ENCODE measurements at places on chromosomes 2 and 18.

GRCh38 chr2:205902041-205902899 is 183.7 kb downstream of the INO80D start:
- no peak for DNase-seq

- DNase-seq: no peak
Observed at GRCh38 chr2:127448526-127448925, 30.3 kb downstream of the PROC start.

DNA sequence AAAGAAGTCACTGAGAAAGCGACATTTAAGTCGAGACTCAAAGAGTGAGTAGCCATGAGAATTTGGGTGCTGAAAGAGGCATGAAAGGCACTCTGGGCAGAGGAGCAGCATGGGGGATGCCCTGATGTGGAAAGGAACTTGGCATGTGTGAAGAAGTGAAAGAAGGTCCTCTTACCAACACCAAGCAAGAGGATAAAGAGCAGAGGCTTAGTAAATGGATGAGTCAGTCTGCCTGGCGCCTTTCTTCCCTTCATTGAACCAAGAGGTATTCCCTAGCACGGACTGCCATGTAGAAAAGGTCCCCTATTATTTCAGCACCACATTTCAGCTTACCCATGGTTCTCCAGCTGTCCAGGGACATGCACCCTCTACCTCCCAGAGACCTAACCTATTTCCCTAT is 221.1 kb upstream of the NRP2 start:
- DNase-seq: no peak

DNA sequence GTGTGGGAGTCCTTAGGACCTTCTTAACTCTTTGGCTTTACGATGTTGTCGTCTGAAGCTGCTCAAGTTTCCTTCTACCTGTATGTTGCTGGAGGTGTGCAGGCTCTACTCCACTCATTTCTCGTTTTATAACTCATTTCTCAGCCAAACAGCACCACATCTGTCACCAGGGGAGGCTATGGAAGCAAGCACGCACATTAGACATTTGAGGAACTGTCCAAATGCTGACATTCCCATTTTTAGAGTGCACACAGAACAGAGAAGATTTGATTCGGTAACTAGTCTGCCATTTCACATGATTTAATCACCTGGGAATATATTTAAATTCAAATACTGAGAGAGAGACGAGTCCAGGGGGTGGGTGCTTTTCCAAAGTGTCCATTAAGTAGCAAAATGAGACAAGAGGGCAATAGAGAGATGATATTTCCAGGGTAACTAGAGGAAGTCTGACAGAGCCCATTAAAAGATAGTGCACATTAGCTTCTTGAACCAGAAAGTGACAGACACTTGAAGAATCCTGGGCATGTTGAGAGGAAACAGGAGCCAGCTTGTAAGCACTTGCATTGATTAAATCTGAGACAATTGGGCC is 793.3 kb downstream of the TDRD15 start:
- no peak for DNase-seq

GRCh38 chr2:203591642-203592041 is 56.5 kb upstream of the RAPH1 start:
- no peak for DNase-seq

DNA sequence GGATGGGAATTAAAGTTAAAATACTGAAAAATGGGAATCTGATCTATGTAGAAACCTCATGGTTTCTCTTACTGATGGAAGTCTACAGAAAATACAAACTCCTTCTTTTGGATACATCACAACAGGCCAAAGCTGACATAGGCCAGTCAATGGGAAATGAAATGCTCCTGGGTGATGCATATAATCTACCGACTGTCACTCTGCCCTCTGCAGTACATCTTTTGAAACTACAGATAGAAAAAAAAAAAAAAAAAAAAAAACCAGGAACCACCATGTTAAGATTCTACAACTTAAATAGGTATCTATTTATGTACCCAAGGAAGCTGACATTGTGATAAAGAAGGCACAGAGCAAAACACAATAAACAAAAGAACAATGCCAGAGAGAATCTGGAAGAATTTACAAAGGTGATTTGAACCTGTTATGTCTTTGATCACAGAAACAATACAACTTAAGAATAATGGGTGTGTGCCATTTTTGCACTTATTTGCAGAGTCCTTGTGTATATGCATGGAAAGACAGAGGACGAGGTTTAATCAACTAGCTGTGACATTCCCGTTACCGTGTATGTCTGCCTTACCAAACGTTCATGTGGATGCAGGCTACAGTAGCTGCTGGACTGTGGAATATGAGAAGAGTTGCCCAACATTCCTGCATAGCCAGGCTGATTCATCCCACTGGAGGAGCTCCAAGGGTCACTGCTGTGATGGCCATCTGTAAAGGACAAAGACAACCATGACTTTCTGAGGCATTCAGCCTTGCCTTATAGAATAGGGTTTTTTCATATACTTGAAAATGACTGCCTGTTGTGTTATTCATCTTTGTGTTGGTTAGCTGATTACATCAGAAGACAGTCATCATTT is 312.7 kb downstream of the TCF4 start:
- no peak for DNase-seq

- DNase-seq: no peak
Observed at GRCh38 chr2:29718076-29718686, 203.2 kb downstream of the ALK start.
